ENCODE measurements at places on chromosomes 11 and 22.

- no peak for DNase-seq
Measured at GRCh38 chr11:121536126-121536525, 83.4 kb upstream of the SORL1-AS1 start.

DNA sequence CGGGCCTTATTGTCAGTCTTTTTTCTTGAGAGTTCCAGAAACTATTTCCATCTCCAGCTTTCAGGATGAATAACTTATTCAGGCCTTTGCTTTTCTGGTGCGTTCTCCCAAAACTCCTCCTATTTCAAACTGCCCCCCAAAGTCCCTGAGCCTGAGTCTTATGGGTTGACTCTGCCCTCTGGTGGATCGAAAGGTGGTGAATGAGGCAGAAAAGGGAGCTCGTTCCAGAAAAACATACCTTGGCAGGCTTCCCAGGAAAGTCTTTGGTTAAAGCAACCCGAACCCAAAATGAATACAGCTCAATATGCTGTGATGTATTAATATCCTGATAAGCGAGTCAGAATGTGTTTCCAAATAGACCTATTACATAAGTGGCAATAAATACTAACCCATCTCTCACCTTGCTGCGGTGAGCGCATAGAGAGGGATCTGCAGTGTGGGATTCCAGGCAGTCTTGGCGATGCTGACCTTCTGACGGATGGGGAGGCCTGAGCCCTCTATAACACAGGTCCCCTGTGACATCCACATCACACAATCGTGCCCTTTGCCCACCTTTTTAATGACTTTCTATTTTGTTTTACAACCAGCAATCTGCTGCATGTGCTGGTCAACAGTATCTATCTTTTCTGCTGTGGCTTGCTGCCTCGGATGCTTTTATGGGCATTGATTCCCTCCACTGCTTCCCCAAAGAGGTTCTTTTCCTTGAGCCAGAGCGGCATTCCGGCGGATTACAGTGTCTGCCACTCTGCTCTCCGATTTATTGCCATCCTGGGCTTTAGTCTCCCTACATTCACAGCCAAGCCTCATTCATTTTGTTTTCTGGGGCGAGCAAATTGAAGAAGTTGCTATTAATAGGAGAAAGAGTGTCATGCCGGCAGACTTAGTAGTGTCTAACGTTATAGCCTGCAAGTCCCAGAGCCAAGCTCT is 756.8 kb downstream of the NTM start:
- DNase-seq, result peak; percentile 15

- DNase-seq, result no peak
Measured at GRCh38 chr11:68449951-68450350, 10.6 kb upstream of the PPP6R3 start.

DNA sequence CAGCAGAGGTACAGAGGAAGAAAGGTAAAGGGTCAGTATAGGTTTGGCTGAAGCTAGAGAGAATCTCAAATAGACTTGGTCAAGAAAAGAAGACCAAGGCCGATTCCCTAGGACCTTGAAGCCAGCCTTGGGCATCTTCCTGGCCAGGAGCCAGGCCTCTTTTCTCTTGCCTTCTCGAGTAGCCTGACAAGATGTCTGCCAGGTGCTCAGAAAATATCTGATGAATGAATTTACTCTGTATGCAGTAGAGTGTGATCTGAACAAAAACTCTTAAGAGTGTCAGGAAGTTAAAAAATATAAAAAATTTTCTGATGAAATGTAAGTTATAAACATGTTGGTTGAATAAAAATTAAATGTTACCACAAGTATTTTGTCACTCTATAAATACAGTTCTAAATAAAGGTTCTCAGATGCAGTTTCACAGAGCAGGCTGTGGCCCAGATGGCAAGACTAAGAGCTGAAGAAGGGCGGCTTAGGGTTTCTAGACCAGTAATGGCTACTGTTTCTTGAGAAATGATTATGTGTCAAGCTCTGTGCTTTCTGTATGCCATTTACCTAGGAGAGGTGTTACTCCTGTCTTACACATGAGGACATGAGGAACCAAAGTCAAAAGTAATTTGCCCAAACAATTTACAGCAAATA is 98.1 kb downstream of the ATXN10 start:
- no peak for DNase-seq
